ENCODE measurements at places on chromosomes 2 and 18.

- DNase-seq = no peak
Observed at GRCh38 chr2:190090148-190090547, 27.6 kb upstream of the MSTN start.

GRCh38 chr2:171492664-171493063, 29.6 kb upstream of the CYBRD1 start:
- DNase-seq = no peak

- DNase-seq = no peak
Observed at GRCh38 chr2:126664639-126665038, 8.7 kb downstream of the GYPC start.

DNA sequence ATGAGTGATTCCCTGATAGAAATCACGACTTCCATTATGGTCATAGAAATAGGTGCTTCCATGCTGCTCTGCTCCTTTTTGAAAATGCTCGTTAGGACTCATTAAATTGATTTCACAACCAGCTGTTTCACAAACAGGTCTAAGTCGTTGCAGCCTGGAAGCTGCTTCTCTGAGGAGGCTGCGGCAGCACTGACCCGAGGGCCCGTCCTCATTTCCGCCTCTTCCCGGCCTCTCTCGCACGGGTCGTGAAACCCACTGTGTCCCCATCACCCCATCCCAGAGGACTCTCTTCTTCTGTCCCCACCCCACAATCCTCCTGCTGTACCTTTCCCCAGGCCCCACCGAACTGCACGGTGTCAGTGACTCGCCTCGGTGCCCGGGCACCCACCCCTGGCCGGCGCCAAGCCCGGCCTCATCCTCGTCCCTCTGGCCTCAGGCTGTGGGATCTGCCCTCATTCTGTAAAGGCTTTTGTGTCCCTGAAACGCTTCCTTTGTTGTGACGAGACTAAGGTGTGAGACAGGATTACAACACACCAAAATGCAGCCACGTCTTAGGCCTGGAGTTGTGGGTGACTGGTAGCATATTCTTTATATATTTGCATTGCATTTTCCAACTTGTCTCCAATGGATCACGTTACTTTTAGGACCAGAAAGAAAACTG, 112.7 kb upstream of the CTDP1 start:
- no peak for DNase-seq

DNA sequence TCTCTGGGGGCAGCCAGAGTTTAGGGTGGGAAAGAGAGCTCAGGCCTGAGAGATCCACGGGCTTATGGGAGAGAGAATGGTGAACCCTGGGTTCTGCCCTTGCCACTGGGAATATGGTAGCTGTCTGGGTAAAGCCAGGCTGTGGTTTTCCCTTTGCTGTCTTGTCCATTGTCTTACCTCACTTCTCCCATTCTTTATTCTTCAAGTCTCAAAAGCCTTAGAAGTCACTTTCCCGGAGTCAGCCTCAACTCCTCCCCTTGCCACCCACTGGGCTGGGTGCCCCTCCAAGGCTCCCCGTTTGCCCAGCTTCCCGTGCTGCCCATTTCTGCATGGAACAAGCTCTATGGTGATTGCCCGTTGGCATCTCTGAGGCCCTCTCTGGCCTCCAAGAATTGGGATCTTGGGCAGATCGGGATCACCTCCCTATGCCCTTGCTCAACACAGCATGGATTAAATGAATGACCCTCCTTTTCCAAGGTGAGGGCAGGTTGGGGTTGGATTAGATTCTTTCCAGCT, 228.2 kb downstream of the HAUS1 start:
- DNase-seq = no peak

GRCh38 chr2:21916934-21917522, 793.3 kb downstream of the TDRD15 start:
- no peak for DNase-seq

GRCh38 chr18:6370886-6371635, 43.6 kb downstream of the L3MBTL4 start:
- no peak for DNase-seq

DNA sequence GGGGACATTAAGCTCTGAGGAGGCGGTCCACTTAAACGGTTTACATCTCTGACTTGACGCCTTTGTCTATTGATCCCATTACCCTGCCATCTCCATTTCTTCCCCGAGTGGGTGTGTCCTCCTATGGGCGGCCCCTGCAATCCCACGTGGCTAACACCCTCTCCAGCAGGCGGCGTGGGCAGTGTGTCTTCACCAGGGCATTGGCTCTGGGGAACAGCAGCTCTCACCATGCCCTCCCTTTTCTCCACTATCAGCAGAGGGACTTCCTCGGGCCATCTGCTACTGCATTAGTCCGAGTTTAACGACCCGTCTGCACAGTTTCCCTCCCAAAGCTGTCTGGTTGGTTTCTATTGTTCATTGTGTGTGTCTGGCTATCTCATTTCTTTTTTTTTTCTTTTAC, 511.9 kb upstream of the NRP2 start:
- no peak for DNase-seq

- DNase-seq = no peak
Observed at GRCh38 chr2:217421834-217422233, 562.0 kb upstream of the TNP1 start.

- DNase-seq = no peak
Observed at GRCh38 chr18:61946449-61946848, 53.6 kb upstream of the RNF152 start.

- DNase-seq = no peak
Observed at GRCh38 chr2:101003278-101003775, 1.2 kb downstream of the RPL31 start.

DNA sequence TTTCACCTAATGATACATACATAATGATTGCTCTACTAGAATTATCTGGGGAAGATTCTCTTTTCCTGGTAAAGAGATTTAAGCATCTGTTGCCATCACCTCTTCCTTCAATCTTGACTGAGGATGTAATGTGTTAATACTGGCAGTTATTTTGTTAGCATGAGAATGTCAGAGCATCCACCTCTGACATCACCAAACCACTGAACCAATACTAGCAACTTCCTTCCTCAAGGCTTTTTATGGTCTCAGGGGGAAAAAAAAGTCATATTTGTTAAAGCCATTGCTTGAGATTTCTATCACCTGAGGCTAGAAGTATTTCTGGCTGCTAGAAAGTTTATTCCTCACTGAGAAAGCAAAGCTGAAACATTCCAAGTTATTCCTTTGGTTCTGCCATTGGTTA, 48.5 kb downstream of the DSEL start:
- no peak for DNase-seq

Data from stimulated activated CD8-positive, alpha-beta memory T cell treated with anti-CD3 and anti-CD28 coated beads, Interleukin-15, amount 100 ng/mL, for 4 hours (primary cell).